ENCODE measurements at places on chromosomes 2 and 18.

GRCh38 chr18:45169610-45170009 is 445.7 kb upstream of the SLC14A2 start:
- DNase-seq, result no peak

DNA sequence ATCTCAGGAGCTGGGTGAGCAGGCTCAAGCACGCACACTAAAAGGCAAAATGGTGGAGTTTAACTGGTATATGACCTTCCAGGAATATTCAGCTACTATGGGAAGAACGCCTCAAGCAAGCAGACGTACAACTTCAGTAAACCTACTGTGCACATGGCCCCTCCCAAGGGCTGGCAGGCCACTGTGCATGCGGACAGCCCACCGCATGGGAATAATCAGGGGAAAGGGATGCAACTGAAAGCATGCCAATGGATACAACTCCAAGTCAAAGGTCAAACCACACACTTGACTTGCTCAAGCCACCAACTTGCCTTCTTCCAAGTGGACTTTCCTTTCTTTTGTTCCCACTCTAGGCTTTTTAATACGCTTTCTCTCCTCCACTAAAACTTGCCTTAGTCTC is 121.6 kb upstream of the SNTG2 start:
- DNase-seq, result no peak

DNA sequence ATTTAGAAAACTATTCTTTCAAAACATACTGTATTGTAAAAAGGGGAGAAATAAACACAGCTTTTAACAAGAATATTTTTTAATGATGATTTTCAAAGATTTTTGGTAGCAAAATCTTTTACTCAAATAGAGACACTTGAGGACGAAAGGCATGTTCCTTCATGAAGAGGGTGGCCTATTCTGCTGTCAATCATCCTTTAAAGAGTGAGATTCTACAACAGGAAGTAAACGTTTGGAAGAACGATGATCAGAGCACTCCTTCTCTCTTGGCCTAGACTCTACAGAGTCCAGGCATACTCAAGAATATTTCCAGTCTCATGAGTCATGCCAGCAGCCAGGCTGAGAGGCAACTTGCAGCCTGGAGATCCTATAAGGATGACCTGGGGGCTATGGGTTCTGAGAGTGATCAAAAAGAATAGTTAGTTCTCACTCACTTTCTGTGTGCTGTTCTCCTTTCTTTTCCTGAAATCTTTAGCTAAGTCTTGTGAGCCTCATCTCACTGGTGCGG is 62.4 kb upstream of the TCF4 start:
- DNase-seq, result no peak

- no peak for DNase-seq
Measured at GRCh38 chr18:56568986-56569385, 69.4 kb downstream of the TXNL1 start.

- no peak for DNase-seq
Measured at GRCh38 chr2:100577777-100578176, 15.0 kb downstream of the PDCL3 start.

DNA sequence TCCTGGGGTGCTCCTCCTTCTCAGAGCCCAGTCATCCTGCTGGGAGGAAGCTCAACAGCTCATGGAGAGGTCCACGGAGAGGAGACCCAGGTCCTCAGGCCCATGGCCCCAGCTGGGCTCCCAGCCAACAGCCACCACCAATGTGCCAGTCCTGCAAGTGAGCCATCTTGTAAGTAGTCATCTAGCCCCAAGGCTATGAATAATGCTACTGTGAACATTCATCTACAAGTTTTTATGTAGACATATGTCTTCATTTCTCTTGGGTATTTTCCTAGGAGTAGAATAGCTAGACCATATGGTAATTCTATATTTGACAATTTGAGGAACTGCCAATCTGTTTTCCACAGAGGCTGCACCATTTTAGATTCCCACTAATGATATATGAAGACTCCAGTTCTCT is 166.1 kb downstream of the MTCL1 start:
- DNase-seq, result no peak

GRCh38 chr18:57975805-57976204 is 68.2 kb upstream of the NEDD4L start:
- no peak for DNase-seq

GRCh38 chr2:3036432-3037125 is 341.0 kb downstream of the EIPR1 start:
- no peak for DNase-seq

DNA sequence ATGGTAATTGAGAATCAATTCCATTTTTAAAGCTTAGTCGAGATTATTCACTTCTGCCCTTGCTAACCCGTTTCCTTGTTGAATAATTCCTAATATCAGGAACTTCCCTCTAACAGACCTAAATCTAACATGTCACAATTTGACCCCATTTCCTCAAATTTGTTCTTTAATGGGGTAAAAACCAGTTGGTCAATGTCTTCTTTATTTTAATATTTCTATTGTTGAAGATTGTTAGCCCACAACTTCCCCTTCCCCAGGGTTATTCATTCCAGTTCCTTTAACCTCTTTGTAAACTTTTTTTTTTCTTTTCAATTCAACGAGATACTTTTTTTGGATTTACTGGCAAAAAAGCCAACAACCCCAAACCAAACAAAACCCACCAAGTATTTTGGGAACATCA is 7.3 kb downstream of the TNFRSF11A start:
- no peak for DNase-seq

- peak; percentile 40 for DNase-seq
Measured at GRCh38 chr18:23967321-23968089, 47.0 kb upstream of the TTC39C start.

DNA sequence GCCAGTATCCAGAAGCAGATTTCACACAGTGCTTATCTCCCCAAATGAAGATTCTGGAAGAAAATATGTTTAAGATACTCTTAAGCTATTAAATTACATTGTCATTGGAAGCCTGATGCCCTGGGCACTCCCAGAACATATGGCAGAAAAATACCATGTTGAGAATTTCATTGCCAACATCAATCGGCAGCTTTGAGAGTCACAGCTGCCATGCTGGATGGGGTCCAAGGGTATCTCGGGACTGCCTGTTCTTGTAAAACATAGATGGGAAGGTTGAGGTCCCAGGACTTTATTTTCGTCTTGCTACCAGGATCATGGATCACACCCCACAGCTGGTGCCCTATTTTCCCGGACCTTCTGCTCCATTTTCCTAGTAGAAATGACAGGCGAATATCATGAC is 632.5 kb downstream of the SUCLG1 start:
- no peak for DNase-seq

- no peak for DNase-seq
Measured at GRCh38 chr2:113986762-113987290, 96.9 kb downstream of the ACTR3 start.

- no peak for DNase-seq
Measured at GRCh38 chr2:26172871-26173775, at the start of gene GAREM2. Gene GAREM2, plus strand, starts transcription at chr2:26173088. Its CDS starts 133 bp downstream, at chr2:26173221.

DNA sequence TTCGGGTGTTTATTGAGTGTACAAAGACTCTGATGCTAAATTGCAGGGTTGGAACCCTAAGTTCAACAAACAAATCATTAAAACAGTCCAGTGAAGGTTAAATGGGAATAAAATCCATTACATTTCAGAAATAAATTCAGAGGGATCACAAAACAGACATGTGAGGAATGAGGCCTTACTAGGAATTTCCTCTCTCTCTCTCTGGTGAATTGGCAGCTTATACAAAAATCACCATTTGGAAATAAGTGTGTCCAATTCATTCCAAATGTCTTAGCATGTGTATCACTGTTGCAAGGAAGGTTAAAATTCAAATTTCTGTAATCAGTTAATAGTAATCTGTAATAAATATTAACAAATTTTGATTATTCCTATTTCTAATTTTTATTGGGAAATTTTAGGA is 228.6 kb upstream of the PXDN start:
- DNase-seq, result no peak

DNA sequence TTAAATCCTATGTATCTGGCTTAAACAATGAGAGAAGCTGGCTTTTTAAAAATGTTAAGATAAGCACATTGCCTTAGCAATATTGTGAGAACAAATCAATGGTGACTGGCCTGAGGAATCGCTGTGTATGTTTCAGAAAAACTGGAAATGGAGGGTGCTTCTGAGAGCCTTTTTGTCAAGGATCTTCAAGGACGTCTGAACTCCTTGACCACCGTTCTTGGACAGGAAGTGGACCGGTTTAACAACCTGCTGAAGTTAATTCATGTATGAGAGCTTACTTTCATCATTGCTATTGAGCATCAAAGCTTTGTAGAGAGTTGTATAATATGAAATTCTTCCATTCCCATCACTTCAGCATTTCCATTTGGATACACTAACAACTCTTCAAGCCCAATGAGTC is 72.6 kb downstream of the TRABD2A start:
- DNase-seq, result no peak

- no peak for DNase-seq
Measured at GRCh38 chr2:86396291-86396785, 44.8 kb upstream of the KDM3A start.

- peak; percentile 59 for DNase-seq
Measured at GRCh38 chr2:135916207-135916606, 40.0 kb upstream of the MCM6 start.

DNA sequence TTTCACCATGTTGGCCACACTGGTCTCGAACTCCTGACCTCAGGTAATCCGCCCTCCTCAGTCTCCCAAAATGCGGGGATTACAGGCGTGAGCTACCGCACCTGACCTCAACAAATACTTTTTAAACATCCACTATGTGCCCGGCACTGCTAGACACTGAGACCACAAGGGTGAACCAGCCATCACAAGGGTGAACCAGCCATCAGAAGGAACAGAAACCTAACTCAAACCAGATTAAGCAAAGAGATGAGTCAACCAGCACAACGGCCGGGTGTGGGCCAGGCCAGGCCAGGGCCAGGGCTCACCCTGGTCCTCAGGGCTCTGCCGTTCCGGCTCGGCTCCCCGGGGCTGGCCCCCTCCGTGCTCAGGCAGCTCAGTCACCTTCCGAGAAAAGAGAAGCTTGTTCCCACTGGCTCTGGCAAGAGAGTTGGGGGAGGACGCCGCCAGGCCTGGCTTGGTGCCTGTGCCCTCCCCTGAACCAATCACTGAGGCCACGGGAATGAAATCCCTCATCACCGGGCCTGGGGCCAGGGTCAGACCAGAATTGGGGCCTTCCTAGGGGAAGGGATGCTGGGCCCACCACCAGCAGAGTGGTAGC is 4.4 kb downstream of the TEX44 start:
- no peak for DNase-seq

- no peak for DNase-seq
Measured at GRCh38 chr18:46009125-46009840, 42.2 kb upstream of the EPG5 start.

DNA sequence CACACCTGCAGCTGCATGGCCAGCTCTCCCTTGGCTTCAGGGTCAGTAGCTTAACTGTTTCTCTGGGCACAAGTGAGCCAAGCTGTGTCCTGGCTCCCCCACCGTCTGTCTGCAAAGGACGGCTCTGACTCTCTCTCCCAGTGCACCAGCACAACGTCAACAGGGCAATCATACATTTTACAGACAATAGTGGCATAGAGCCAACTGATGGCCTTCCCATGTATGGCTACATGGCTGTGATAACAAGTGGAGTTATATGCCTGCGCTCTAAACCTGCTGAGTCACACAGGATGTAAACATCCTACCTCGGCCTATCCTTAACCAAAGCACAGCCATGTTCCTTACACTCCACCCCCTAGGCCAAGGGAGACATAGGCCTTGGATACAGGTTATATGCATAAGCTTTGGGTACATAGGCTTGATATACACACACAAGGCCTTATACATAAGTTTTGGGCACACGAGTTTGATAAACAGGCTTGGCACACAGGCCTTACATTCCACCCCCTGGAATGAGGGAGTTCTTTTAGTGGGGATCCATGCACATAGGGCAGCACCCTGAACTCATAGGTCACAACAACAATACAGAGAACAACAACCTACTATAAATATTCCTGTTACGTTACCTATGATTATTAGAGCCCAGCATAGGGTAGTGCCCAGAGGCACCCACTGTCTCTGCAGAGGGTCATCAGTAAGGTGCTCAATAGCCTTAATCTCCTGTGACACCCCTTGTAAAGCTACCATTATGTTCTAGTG is 17.7 kb downstream of the PHOSPHO2 start:
- DNase-seq, result no peak

DNA sequence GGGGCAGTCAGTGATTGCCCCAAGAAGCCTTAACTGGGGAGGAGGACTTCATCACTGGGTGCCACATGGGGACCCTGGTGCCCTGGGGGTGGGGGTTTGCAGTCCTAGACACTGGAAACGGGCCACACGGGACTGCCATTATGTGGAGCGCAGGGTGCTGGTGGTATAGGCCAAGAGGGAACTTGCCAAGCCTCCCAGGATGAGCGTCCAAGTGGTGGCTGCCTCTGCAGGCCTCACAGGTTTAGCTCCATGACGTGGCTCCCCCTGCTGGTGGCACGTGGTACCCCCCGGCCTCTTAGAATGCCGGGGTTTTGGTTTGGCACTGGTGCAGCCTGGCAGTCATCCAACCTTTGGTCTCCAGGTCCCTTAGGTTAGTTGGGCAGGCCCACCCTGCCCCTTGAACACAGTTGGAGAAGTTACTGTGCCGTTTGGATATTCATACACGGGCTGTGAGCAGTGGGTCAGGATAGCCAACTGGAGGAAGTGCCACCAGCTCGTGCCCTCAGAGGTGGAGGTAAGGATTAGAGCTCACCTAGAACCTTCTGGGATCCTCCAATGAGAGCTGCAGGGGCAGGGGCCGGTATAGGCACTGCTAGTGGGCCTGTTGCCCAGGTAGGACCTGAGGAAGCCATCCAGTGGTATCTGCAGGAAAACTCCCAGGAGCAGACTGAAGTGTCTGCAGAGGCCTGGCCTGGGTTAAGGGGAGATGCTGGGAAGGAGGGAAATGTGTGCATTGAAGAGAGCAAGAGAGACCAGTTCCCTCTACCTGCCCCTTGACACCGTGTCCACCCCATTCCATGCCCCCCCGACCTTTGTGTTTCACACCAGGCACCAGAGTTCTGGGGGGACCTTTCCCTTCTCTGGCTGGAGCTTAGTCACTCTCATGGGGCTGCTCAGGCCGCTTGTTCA is 5.7 kb downstream of the PTMA start:
- DNase-seq, result peak; percentile 91

- DNase-seq, result no peak
Measured at GRCh38 chr18:75128051-75128605, 80.8 kb downstream of the PTGR3 start.

- DNase-seq, result no peak
Measured at GRCh38 chr2:120564213-120565094, 171.2 kb upstream of the GLI2 start.

- no peak for DNase-seq
Measured at GRCh38 chr2:8288206-8288605, 393.6 kb upstream of the ID2 start.

DNA sequence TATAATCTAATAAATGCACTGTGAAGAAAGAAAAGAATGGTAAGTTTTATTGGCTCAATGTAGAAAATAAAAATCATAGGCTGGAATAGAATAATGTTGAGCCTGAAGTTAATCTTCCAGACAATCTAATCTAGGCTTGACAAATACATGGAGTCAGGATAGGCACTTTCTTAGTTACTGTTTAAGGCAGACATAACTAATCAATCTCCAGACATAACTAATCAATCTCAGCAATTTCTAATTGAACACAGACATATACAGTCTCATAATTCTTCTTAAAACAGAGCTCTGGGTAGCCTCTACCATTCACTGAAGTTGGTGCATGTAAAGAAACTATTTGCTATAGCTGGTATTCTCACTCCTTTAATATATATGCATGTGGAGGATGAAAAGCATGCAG is 150.1 kb upstream of the CTAGE1 start:
- no peak for DNase-seq
